G401 (cell line): ENCODE measurements at places on chromosomes 2 and 18. TPM values are rescaled to one million over a fixed set of nuclear protein-coding genes. Genes with fewer than 3 reads are reported as not detected.
A peak's percentile ranks its signal among the peaks of the same experiment; 100 is the strongest.

- DNase-seq = no peak
Measured at GRCh38 chr2:41657226-41657625, 390.6 kb upstream of the PKDCC start.

DNA sequence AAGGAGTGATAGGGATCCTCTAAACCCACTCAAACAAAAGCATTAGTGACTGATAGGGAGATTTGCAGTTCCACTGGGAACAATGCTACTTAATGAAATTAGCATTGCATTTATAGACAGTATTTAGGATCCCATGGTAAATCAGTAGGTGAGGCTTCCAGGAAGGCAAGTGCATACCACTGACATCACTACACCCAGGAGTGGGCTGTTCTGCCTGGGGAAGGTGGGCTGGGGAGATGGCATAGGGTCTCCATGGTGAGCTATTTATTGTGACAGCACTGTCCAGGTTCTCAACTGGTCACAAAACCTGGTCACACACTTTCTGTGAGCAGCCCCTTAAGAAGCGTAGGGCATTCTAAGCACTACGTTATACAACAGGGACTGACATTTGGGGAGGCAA, 262.2 kb downstream of the ALK start:
- no peak for DNase-seq

IL1A gene
- not detected in 2 replicates for total RNA-seq

DNA sequence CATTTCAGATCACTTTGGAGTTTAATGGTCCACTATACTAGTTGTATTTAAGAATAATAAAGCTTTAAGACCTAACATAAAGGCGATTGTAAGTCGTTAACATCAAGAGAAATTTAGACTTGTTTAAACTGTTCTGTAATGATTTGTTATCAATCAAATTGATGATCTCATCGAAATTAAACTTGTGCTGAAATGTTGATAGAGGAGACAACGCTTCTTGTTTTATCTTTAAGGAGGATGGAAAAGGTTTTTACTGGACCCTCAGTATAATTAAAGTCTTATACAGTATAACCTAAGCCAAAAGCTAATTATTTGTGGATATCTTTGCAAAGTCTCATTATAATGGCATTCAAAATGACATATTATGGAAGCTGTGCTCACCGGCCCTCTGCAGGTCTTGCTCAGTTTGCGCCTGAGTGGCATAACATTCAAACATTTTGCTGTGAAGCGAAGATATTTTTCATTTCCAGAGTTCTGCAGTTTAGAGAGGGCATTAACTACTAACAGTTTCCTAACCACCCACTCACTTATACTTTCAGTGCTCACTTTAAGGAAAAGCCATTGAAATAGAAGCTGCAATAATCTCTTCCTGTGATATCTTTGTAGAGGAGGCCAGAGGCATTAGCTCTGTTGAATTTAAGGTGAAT, 1.4 kb upstream of the SERTAD2 start:
- DNase-seq = no peak

DNA sequence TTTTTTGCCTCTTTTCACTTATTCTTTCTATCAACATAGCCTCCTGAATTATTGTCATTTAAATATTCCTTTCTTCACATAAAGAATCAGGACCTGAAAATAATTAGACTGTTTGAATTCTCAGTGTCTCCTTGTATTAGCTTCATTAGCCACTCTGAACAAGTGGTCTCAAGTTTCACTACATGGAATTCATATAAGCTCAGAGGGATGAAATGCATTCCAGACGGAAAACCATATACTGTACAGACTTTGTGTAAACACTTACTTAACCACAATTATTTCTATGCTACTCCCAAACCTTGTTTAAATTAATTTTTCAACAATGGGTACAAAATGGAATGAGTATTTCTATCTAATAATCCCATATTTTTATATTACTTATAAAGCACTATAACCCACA, 53.4 kb downstream of the CHN1 start:
- no peak for DNase-seq

- no peak for DNase-seq
Measured at GRCh38 chr2:95334916-95335641, 37.9 kb downstream of the KCNIP3 start.

CETN1 gene
- not detected in 2 replicates for total RNA-seq

HDHD2 gene
- total RNA-seq = 6.6 and 15.8 TPM in 2 replicates

- peak; percentile 32 for DNase-seq
Measured at GRCh38 chr2:226772389-226773179, 27.0 kb downstream of the IRS1 start.

GRCh38 chr18:58095222-58095621, 51.2 kb downstream of the NEDD4L start:
- DNase-seq = no peak

DNA sequence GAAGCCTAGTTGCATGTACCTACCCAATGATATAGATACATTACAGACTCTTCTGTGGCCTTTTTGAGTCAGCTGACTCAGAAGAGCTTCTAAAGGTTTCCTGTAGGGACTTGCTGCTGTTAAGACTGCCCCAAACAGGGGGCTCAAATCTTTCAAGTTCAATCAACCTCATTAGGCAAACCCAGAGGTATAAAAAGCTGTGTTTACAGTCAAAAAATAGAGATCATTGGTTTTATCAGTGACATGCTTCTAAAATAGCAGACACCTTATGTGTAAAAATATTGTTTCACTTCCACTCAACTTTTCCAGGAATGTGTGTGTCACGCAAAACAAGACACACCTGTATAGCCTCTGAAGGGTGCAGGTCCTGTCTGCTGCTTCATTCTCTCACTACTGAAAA, 624.3 kb upstream of the FANCL start:
- no peak for DNase-seq

DPY30 gene
- 94.9 and 118 TPM in 2 replicates for total RNA-seq

DNA sequence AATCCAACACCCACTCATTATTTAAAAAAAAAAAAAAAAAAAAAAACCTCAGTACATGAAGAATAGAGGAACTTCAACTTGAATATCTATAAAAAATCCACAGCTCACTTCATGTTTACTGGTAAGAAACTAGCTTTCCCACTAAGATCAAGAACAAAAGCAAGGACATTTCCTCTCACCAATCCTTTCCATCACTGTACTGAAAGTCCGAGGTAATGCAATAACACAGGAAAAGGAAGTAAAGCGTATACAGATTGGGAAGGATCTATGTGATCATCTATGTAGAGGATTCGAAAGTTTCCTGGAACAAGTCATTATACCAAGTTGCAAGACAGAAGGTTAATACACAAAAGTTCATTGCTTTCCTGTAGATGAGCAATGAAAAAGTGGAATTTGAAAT, 63.2 kb downstream of the ROCK2 start:
- DNase-seq = no peak

DNA sequence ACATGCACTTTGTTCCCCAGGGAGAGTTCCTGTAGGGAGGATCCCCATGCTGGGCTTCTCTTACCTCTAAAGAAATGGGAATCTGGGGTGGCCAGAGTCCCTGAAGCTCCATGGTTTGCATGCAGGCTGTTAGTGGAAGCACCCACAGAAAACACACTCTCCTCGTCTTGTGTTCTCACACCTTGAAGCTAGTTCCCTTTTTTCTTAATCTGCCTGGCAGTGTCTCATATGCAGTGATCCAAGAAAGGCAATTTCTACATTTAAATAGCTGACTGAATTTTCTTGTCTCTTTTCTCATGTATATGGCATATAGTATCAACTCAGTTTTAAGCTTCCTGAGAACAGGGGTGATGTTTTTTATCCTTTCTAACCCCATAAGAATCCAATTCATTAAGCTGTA, 65.0 kb downstream of the LINC00305 start:
- DNase-seq = no peak

SLC4A3 gene
- 4.1 and 5.0 TPM in 2 replicates for total RNA-seq

- DNase-seq = no peak
Measured at GRCh38 chr2:238122287-238123217, 15.9 kb upstream of the KLHL30 start.

KIF5C gene
- 9.3 and 10.7 TPM in 2 replicates for total RNA-seq

- no peak for DNase-seq
Measured at GRCh38 chr2:126895336-126895735, 3.4 kb upstream of the TEX51 start.

CAPN13 gene
- not detected in 2 replicates for total RNA-seq

DNA sequence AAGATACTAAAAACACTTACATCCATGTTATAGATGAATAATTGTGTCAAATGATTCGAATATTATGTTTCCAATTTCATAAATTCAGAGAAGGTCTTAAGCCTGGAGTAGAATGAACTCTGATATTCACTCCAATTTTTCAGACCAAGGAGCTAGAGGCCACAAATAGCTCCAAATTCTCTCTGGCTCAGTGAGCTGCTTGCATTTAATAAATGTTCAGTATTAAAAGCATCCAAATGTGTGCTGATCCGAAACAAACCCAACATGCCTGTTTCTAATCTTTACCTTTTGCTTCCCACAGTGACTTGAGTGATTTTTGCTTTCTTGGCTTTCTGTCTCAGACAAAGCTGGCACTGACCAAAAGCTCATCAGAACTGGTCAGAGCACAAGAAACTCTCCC, 291.4 kb downstream of the CCDC85A start:
- DNase-seq = peak; percentile 45

APOB gene
- 0.06 TPM in 1 of 2 replicates, not detected in the other for total RNA-seq

DNA sequence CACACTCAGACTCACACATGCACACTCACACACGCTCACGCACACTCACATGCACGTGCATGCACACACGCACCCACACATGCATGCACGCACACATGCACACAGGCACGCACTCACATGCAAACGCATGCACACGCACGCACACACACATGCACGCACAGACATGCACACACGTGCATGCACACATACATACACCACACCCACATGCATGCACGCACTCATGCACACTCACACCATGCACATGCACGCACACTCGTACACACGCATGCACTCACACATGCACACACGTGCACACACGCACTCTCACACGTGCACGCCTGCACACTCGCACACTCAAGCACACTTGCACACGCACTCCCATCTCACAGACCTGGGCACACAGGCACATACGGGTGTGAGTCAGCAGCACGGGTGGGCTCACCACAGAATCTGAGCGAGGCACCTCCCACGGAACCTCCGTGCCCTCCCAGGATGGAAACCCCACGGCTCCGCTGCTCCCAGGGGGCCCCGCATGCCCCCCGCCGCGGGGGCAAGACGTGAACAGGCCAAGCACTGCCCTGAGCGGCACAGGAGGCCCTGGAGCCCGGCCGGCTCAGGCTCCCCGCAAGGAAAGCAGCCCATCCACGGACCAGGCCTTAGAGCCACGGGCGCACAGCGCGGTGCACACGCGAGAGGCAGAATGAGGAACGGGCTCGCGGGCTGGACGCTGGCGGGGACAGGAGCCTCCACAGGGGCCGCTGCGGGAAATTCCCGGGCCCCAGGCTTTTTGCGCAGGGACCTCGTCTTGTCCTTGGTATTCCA, 8.4 kb upstream of the KCNG2 start:
- no peak for DNase-seq

DNA sequence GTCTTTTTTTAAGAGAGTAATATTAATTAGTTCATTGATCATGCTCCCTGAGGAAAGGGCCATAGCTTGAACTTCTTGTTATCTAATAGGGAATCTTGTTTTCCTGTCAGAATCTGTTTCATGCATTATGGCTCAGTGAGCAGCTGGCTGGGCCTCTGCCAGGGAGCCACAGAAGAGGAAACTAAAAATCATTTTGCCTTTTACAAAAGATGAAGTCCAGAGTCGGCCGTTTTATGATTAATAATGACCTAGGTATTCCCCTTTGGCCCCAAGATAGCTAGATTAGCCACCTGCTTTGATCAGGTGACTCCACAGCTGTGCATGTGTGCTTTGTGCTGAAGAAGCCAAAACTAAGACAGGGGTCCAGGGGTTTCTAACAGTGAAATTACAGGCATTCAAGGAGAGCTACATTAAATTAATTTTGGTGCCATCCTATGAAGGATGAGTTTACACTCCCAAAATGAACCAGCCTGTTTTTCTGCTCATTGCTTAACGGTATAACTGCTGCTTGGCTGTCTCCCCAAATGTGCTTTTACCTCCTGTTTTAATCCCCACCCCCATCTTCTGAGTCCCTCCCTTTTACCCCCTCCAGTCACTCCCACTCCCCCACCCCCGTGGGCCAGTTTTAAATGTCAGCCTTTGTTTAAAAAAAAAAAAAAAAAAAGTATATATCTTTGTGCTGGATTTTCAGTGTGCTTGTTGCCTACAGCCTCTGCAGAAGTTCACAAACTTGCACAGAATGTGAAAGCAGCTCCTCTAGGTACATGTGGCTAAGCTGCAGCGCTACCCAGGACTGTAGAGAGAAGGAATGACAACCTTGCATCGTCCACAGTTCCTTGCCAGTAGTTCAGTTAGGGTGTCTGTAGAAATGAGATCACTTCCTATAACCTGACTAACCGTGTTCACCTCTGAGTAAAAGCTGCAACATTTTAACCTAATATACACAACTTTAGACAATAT, 93.1 kb downstream of the CABLES1 start:
- no peak for DNase-seq
